ENCODE measurements at places on chromosomes 1 and 21.

DNA sequence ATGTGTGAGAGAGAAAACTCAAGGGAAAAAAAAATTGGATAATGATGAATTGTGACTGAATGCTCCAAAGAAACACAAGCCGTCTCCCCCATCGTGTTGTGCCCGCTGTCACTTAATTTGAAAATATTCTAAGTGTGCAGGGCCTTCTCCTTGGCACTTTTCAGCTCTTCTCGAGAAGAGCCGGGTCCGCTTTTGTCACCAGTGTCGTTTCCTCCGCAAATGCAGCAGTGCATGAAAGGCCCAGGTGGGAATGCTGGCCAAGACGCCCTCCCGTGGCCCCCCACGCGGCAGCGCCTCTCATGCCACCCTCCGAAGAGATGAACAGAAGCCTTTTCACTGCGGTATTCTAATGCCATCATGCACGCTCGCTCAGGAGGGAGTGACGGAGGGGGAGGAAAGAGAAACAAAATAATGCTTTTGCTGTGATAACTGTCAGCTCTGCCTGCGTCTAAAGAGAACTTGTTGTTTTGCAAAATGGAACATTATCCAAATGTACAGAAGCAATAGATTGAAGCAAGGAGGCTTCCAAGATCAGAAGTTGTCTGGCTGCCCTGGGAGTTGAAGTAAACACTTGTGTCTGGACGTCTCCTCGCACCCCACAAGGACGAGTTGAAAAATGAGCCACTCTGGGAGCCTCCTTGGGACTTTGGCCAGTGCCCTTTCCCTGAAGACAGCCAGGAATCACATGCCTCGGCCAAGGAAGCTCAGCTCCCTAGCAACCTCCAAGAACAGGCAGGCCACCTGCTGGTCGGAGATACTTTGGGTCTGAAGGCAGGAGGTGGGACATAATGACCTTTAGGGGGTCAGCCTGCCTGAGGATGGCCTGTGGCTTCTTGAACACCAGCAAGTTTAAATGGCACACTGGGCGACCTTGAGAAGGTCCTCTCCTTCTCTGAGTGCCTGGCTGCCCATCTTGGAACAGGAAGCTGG lies 166.1 kb upstream of the ZC3H12A start:
- DNase-seq: no peak

GRCh38 chr1:17119773-17120480 lies 676 bp upstream of the PADI2 start:
- no peak for DNase-seq

DNA sequence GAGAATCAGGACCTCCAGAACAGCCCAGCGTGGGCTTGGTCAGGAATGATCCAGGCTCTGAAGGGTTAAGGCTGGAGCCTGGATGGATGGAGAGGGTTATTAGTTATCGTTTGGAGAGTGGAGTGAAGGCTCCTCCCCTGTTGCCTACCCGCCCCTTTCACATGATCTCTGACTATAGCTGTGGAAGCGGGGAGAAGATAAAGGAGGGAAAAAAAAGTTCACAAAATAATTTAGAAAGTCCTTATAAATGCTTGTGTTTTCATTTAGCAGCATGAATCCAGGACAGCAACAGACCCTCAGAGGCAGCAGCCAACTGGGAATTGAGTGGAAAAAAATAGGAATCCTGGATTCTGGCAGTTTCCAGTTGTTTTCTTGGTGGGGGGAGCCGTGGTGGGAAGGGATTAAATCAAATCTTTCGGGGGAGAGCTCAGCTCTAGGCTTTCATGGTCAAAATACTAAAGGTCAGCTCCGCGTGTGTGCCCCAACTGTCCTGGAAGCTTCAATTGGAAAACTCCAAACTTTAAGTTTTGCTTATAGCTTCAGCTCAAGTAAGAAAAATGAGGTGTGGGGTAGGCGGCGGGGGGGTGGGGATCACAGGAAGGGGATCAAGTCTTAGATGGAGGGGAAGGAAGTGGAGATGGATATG lies 595 bp upstream of the DDR2 start:
- no peak for DNase-seq

DNA sequence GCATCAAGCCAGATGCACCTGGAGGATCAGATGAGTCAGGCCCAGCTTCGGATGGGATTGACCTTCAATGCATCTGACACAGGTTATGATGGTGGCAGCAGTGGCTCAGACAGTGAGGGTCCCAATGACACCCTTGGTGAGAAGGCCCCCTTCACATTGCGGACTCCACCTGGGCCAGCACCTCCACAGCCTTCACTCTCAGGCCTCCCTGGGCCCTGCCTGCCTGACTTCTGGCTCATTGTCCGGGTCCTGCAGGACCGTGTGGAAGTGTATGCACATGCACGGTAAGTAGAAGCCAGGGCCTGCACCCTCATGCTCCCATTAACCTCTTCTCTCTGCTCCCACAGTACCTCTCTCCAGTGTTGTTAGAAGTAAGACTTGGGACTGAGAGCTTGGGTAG lies 20.8 kb downstream of the HYI start:
- no peak for DNase-seq

DNA sequence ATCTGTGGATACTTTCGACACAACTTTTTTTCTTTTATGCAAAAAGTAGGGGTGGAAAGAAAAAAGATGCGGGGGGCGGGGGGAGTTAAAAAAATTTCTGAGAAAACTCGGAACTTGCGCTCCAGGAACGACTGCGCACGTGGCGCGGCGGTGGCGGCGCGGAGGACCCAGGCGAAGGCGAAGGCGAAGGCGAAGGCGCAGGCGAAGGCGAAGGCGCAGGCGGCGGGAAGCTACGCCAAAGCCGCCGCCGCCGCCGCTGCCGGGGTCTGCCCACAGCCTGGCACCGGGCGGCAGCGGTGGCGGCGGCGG lies 208 bp upstream of the BARHL2 start:
- no peak for DNase-seq

- DNase-seq: no peak
These were observed 21.0 kb downstream of the SDE2 start for GRCh38 chr1:225977937-225978748.

DNA sequence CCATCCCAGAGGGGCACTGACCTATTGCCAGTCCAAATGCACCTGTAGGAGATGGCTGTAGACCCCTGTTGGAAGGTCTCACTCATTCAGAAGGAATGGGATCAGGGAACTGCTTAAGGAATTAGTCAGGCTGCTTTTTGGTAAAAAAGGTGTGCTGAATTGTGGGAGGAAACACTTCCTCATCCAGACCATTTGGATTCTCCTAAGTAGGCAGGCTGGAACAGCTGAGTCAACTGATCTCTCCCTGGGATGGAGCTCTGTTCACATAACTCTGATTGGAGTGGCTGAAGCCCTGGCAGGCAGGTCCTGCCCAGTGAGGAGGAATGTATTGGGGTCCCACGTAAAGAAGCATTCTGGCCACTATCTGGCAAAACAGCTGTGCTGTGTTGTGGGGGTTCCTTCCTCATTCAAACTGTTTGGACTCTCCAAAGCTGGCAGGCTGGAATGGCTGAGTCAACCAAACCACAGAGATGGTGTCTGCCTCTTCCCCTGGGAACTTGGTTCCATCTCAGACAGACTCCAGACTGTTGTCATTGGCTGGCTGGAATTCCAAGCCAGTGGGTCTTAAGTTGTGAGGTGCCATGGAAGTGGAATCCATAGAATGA lies 70.7 kb upstream of the PDC start:
- DNase-seq: peak; percentile 35

- no peak for DNase-seq
These were observed 35.8 kb upstream of the OLFM3 start for GRCh38 chr1:102032534-102032933.

- peak; percentile 60 for DNase-seq
These were observed 100.8 kb downstream of the UCK2 start for GRCh38 chr1:165928075-165928731.

GRCh38 chr1:184199438-184200085 lies 148.0 kb downstream of the TSEN15 start:
- no peak for DNase-seq

DNA sequence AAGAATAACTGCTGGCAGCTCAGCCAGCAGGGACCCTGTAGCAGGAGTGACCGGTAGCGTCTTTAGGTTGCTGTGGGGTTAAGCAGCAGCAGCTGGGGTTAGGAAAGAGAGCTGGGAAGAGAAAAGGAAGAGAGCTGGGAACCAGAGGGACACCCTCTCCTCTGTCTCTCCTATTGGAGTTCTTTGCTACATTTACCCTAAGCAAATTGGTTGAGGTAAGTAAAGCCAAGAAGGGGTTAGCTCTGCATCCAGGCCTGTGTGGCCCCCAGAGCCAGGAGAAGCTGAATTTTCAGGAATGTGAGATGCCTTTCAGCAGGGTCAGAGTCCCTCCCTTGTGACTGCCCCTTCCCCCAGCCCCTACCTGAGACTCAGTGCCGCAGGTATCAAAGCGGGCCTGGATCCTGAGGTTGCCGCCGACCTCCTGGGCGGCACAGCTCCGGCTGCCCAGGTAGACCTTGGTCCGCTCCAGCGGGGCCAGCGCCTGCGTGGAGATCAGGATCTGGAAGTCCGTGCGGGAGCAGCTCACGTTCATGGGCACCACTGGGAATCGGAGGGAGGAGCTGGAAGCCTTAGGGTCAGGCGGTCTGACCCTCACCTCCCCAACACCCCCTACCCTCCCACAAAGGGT lies 16.4 kb downstream of the CDCP2 start:
- DNase-seq: no peak

- DNase-seq: no peak
These were observed 21.1 kb upstream of the GPR157 start for GRCh38 chr1:9149837-9150581.

- DNase-seq: peak; percentile 74
These were observed 28.1 kb downstream of the RABIF start for GRCh38 chr1:202860744-202861419.

DNA sequence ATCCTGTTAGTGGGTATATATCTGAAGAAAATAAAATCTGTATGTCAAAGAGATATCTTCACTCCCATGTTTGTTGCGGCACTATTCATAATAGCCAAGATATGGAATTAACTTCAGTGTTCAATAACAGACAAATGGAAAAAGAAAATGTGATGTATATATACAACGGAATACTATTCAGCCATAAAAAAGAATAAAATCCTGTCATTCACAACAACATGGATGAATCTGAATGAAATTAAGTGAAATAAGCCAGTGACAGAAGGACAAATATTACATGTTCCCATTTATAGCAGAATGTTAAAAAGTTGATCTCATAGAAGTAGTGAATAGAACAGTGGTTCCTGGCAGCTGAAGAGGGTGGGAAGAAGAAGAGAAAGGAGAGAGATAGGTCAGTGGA lies 239.1 kb upstream of the RUNX1 start:
- DNase-seq: no peak

GRCh38 chr1:5814046-5814619 lies 178.1 kb downstream of the NPHP4 start:
- DNase-seq: no peak

DNA sequence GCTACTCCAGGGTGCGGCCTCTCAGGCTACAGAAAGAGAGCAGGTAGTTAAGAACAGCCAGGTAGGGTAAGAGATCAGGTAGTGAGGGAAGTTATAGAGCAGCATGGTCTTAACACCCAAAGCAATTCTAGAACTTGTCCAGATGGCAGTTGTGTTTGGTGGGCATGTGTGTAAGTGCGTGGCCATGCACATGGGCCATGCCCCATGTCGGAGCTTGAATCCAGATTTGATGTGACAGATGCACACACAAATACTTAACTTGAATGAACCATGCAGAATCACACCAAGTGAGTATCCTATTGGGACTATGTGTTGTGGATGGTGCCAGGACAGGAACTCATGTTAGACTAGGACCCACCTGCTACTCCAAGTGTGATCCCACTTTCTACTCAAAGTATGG lies 145.7 kb upstream of the HMGB4 start:
- DNase-seq: no peak

- DNase-seq: no peak
These were observed 89.9 kb upstream of the ARTN start for GRCh38 chr1:43843684-43844083.

GRCh38 chr1:247054992-247055415 lies 23.6 kb downstream of the ZNF670 start:
- DNase-seq: peak; percentile 18

DNA sequence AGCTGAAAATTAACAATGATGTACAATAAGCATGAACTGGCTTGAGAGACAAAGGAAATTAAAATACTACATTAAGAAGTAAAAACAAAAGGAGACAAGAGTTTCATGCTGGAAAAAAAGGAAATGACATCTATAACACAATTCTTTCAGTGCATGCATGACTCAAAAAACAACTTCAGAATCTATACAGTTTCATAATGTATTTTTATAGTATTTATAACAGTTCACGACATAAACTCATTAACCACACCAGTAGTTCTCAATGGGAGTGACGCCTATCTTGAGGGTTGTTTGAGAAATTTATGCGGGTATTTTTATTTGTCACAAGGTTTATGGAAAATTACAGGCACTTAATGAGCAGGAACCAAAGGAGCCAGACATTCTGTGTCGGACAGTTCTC lies 168.5 kb downstream of the SMYD3 start:
- no peak for DNase-seq

DNA sequence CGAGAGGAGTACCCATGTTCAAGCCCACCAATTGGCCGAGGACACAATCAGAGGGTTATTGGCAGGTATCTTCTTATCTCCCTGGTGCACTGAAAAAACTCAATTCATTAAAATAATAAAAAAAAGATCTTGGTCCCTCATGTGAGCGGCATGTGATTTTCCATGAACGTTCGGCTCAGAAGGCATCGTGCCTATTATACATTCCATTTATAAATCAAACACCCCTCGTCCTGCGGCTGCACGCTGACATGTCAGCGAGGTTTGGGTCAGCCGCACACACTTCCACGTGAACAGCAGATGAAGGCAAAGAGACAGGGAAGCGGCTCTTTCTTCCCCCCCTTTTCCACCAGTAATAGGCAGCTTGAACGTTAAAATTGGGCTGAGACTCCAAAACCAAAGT lies 31.3 kb upstream of the SMYD2 start:
- no peak for DNase-seq

- no peak for DNase-seq
These were observed 1.8 kb upstream of the MCOLN2 start for GRCh38 chr1:84998642-84999280.

GRCh38 chr21:29939104-29939923 lies 482 bp downstream of the GRIK1 start:
- DNase-seq: no peak

GRCh38 chr1:228393811-228394570 lies 12.6 kb downstream of the TRIM11 start:
- no peak for DNase-seq

DNA sequence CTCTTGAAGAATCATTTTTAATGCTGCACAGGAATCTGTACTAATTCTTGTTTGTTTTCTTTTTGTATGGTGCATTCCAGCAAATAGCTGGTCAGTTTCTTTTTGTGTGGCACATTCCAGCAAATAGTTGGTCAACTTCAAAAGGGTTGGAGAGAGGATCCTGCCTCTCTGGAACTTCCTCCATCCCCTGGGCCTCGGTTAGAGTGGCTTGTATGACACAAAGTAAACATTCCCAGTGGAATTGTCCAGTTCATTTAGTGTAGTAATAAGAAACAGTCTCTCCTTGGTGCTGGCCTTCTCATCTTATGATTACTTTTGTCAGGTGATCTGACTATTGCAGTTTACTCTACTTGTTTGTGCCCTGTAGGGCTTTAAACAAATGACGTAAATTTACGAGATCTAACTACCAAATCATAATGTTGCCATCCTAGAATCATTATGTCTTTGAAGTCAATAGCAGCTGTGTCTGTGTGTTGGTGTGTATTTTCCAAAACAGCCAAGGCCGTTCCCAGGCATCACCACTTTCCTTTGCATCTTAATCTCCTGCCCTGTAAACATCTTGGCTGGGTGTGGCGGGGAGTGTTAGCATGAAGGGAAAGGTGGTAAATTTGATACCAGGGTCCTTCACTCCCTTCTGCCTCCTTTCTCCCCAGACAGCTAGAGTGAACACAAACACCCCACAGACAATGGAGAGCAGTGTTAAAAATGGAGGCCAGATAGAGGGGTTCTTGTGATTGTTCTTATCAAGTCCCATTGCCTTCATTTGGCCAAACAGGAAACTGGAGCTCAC lies 77.9 kb downstream of the CDC7 start:
- no peak for DNase-seq
